ENCODE measurements at places on chromosomes 5 and 9.

DNA sequence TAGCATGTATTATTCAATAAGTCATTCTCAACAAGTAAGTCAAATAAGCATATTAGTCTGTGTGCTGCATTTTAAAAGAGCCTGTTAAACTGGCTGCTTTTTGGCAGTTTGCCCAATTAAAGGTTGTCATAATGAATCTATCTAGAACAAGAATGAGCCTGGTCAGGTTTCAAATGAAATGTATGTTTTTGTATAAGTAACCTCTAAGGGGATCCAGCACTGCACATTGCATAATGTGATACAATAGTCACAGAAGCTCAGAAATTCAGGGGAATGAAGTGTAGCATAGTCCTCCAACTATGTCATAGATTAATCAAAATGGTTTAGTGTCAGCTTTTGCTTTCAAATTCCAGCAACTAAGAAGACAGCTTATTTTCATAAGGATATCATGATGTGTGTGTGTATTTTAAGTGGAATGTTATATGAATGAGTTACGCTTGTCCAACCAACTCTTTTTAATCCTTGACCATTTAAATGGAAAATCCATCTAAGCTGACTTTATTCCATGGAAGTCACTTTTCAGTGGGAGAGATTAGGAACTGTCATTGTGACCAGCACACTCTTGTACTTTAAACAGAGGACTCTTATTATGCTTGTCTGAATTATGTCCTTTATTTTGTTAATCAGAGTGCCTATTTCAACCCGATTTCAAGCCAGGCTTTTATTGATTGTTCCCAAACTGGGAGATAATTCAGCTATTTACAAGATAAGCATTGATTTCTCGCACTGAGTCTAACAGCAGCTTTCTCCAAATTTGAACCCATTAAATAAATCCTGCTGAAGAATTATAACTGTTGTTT is 283.9 kb upstream of the ADAMTSL1 start:
- no peak for DNase-seq

DNA sequence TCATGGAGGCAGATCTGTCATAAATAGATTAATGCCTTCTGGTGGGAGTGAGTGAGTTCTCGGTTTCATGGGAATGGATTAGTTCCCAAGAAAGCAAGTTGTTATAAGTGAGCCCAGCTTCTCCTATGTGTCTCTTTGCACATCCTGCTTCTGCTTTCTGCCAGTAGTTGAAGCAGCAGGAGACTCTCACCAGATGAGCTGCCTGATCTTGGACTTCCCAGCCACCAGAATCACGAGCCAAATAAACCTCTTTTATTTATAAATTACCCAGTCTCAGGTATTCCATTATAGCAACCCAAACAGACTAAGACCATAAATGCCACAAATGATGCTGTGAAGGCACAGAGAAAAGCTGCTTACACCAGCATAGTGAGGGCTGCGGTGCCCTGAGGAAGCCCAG is 28.9 kb downstream of the BHMT start:
- DNase-seq = no peak

DNA sequence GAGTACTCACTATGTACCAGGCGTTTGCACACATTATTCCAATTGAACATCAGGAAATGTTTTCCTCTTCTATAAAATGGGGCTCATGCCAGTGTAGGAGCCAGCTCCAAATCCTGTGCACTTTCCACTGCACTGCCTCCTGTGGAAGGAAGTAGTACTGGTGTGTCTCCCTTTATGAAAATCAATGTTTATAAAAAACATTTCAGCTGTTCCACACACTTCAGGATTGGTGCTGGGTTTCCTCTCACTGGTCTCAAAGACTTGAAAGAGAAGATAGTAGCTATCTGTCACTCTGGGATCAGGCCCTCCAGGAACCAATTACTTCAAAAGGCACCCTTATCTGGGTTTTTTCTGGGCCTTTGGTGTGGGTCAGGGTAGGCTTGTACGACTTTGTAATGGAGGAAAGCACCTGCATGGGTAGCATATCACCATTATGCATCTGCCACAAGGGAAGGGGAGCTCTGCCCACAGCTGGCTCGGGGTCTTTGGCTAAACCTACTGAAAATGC is 32.5 kb downstream of the RAB14 start:
- no peak for DNase-seq

- DNase-seq = no peak
Observed at GRCh38 chr5:176151281-176151680, 86.9 kb upstream of the SIMC1 start.

- peak; percentile 50 for DNase-seq
Observed at GRCh38 chr9:306907-307306, 92.2 kb downstream of the DOCK8 start.

- DNase-seq = no peak
Observed at GRCh38 chr9:133706307-133707050, 31.7 kb downstream of the SARDH start.

DNA sequence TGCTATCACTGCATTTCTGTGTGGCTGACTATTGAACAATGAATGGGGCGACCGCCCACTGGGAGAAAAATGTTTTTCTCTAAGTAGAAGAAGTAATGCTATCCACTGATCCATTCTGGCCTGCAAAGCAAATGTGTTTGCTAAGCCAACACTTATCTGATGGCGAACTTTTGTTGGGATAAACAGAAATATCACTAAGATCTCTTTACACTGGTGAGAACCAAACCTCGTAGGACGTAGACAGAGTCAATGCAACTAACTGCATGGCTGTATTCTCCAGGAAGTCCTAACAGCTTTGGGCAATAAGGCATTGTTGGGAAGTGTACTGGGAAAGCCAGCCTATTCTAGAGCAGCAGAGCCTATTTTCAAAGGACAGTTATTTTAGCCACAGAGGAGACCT is 77.7 kb downstream of the ANKH start:
- no peak for DNase-seq

GRCh38 chr9:18520416-18521047 is 46.6 kb downstream of the ADAMTSL1 start:
- no peak for DNase-seq
